Stimulated activated naive CD4-positive, alpha-beta T cell treated with Interleukin-2 at 50 U/mL for 16 hours (primary cell): ENCODE measurements at places on chromosomes 4 and X.

- DNase-seq = no peak
These were observed 108.6 kb downstream of the PALLD start for GRCh38 chr4:168605411-168605810.

GRCh38 chr4:125447551-125448290, 133.0 kb downstream of the FAT4 start:
- DNase-seq = no peak

DNA sequence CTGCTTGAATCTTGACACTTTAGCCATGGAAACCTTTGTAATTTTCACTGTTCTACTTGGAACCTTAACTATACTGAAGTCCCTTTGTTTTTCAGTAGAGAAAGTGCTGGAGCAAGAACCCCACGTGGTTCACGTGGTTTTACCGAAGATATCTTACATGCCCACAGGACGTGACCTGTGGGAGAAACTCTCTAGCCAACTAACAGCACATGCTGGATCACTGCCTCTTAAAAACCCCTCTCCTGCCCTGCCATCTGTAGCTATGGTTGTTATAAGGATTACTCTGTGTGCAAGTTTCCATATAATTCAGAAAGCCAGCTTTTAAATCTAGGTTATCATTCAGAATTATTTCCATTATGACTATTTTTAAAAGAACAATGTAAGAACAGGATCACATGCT, 30.2 kb downstream of the SPANXD start:
- no peak for DNase-seq

DNA sequence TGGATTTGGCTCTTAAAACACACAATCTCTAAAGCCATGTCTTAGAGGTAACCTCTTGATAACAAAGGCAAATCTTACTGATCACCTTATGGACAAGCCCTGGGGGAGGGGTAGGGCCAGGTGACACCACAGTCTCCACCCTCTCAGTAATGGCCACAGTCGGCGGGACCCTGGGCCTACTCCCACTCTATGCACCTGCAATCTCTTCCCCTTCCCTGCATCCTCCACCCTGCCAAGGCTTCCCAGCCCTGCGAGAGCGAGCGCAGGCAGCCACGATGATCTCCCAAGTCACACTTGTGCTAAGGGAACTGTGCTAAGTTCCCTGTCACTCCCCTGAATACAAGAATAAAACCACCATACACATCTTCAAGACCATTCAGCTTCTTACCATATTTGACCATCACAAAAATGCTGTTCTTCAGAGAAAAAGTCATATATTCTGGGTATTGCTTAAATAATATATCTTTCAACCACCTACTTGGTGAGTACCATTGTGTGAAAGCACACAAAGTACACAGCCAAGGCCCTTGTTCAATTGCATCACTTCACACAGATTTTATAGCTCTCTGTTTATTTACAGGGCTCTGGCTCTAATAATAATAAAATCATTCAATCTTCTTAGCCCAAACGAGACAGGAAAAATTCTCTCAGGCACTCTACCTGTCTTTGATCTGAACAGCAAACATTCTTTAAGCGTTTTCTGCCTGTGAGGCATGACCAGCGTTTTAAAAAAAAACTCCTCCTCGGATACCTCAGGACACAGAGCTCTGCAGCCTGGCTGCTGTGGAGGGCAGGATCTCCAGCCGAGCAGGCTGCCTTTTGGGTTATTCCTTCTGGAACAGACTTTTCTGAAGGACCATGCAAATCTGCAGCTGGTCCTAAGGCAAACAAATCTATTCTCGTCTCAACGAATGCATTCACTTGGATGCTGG, 115.7 kb upstream of the MAP3K15 start:
- DNase-seq = no peak

GRCh38 chr4:140122891-140123290, 31.1 kb downstream of the MAML3 start:
- DNase-seq = no peak

- no peak for DNase-seq
These were observed 383.0 kb upstream of the GALNT7 start for GRCh38 chr4:172785613-172786012.

DNA sequence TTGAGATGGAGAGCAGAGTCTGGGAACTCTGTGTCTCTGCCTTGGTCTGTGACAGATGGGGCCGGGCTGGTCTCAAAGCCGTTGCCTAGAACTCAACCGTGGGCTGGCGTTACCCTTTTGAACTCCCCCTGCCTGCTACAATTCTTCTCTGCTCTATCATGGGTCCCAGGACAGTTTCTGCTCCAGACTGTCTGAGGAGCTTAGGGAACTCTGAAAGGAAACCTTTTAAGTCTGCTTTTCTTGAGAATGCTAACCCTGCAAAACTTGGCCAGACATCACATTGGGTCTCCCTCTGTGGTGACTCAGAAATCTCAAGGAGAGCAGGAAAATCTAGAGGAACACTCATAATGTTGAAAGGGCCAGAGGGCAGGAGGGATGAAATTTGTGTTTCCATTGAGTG, 240.6 kb downstream of the CBR4 start:
- DNase-seq = no peak

GRCh38 chrX:129808829-129809796, 29.4 kb downstream of the SASH3 start:
- no peak for DNase-seq
